ENCODE measurements at places on chromosomes 5 and 9.

DNA sequence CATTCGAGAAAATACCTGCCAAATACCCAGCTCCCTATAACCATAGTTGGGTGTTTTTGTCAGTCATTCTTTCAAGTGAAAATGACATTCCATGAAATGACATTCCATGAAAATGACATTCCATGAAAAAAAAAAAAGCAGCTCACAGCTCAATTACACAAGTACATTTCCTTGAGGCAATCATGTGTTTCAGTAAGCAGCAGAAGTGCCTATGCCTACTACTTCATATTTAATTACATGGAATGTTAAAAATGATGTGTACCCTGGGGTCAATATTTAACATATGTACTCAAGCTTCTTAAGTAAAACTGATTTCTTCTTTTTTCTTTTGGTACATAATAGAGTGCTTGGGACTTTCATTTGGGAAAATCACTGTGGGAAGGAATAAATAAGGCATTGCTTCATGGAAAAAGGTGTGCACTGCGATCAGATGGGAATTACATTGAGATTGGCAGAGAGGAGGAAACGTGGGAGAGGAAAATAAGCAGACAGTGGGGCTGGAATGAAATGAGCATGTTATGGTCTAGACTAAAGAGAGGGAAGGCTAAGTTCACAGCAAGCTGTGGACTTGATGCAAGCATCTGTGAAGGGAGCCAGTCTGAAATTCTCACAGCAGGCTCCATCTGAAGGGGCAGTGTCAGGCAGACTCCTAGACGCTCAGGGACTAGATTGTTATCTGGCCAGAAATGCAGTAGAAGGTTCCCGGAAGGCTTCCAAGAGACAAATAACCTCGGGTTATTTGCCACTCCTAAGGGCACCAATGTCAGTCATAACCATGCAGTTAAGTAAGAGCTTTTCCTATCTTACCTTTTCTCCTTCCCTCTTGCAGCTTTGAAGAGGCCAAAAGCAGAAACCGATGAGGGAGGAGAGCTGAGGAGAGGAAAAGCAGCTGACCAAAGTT is 15.2 kb upstream of the SPATA9 start:
- no peak for DNase-seq

DNA sequence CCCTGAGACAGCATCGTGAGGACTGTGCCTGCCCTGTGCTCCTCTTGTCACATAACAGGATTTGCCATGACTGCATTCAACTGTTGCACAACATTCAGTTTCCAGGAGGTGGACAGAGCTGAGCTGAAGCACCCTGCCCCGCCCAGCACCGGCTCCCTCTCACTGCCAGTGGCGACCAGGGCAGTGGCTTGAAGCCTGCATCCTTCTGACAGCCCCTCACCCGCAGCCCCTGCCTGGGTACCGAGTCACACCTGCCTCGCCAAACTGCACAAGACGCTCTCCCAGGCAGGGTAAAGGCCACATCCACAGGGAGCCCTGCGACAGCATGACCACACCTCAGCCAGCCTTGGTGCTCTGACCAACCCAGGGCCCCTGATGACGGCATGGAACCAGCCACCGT is 59.9 kb upstream of the ZNF354A start:
- DNase-seq, result no peak

GRCh38 chr9:14565352-14566016 is 127.7 kb downstream of the ZDHHC21 start:
- no peak for DNase-seq

DNA sequence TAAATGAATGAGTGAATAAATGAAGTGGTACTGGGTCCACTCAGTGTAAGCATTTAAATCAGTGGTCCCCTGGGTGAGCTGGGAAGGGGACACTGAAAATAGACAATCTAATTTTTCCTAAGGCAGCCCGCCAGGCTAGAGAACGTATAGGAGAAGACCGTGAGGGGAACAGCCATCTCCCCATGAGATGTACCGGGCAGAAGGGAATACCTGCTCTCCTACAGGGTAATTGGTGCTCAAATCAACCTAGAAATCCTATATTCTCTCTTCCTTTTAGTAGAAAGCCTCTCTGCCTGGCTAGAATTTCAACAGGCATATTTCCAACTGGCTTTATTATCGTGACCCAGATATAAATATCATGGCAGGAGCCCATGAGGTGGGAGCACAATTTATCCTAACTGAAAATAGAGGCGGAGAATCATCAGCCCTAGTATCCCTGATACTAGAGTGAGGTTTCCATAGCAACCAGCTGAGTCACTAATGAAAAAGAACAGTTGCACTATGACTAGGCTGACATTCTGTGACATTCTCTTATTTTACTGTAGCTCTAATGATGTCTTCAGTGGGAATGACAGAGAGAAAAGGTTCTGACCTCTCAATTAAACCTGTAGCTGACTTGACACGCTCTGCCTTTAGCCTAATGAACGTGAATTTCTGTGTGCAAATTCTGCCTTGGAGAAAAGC is 96.5 kb upstream of the CAST start:
- peak; percentile 4 for DNase-seq

GRCh38 chr5:74433255-74433895 is 207.2 kb downstream of the ENC1 start:
- DNase-seq, result no peak

- DNase-seq, result no peak
Observed at GRCh38 chr9:127128341-127129072, 6.1 kb upstream of the ANGPTL2 start.

GRCh38 chr5:6202968-6203365 is 175.4 kb downstream of the MED10 start:
- no peak for DNase-seq

GRCh38 chr9:20297646-20298084 is 324.6 kb downstream of the MLLT3 start:
- no peak for DNase-seq

DNA sequence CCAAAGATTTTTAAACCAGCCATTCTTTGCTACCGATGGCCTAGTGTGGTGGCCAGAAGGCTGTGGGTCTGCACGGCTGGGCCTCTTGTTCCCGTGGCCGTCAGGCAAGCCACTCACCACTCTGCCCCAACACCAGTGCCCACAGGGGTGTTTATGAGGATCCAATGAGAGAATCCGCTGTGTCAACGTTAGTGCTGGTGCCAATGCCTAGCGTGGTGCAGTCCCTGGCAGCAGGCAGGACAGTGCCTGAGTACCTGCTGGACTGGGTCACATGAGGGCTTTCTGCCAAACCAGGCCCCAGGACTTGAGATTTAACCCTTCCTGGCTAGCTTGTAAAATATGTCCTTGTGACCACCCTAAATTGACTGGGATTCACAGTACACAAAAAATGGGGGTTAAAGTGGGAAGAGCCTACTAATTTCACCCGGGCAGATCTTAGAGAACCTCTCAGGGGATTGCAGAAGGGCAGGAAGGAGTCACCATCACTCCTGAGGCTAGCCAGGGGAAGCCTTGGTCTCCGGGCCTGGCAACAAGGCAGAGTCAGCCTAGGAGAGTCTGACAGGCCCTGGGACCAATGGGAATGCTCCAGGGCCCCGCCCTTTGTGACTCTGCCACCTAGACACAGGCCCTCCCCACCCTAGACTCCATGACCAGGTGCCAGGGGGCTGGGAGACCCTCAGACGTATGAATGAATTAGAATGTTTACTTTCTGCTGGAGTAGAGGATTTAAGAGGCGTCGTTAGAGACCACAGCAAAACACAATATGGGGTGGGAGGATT is 63.2 kb upstream of the FSTL4 start:
- no peak for DNase-seq

DNA sequence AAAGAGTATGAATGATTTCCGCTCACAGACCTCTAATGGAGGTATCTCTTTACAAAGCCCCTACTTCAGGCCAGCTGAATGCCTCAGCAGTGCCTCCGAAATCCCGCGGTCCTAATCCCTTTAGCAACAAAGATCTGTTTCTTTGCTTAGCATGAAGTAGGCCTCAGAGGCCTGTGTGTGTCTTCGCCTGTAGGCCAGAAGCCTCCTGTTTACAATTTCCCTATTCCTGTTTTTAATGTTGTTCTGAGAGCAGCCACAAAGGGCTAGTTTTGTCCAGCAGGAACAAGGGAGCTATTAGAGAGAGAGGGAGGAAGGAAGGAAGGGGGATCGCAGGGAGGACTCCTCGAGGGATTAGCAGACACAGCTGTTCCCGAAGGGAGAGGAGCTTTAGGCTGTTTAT is 166.4 kb upstream of the SPRY4 start:
- peak; percentile 42 for DNase-seq

- DNase-seq, result no peak
Observed at GRCh38 chr9:37639841-37640240, 10.9 kb upstream of the FRMPD1 start.

- no peak for DNase-seq
Observed at GRCh38 chr5:31880449-31880848, 241.5 kb downstream of the PDZD2 start.

- DNase-seq, result no peak
Observed at GRCh38 chr5:178213003-178213461, 8.7 kb downstream of the HNRNPAB start.

DNA sequence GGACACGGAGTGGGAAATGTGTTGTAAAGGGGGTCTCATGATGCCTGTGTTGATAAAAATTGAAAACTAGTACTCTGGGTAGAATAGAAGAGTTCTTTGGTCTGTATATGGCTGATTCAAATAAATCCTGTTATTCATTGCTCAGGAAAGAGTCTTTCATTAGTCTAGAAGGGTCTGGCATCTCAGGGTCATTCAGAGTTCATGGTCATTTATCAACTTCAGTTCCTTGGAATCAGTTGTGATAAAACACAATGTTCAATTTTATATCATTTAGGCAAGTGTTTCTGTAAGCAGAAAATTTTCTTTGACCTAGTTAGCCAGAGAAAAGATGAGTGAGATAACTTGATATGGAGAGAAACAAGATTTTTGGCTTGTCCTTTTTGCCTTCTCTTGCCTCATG is 36.3 kb downstream of the SPATA31D1 start:
- no peak for DNase-seq

DNA sequence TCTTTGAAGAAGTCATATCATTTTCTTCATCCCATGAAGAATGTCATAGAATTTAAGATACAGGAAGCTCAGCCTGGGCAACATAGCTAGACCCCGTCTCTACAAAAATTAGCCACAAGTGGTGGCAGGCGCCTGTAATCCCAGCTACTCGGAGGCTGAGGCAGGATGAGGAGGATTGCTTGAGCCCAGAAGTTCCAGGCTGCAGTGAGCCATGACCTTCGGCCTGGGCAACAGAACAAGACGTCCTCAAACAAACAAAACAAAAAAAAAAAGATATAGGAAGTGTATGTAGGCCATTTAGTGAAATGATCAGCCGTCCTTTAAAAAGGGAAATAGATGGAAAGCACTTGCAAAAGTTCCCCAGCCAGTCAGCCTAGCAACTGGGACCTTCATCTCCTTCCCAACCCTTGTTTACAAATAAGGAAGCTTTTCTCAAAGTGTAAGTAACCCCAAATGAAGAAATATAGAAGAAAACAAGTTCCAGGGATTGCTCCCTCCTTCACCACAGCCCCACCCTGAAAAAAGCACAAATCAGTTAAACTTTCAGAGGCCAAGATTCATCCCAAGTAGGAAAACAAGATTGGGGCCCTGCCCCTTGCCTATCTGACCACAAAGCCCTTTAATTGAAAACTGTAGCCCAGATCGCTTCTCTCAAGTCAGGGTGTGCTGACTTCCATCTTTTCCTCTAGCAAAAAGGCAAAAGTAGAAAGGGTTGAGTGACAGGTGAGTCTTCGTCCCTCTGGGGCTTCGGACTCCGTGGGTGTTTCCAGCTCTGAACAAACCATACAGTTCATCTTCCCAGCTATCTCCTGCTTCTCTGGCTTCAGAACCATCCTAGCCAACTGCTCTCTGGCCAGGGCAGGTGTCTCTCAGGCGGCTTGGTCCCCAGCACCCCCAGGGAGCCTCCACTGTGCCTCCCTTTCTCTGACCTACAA is 1.2 kb downstream of the SLC31A2 start:
- DNase-seq, result no peak

DNA sequence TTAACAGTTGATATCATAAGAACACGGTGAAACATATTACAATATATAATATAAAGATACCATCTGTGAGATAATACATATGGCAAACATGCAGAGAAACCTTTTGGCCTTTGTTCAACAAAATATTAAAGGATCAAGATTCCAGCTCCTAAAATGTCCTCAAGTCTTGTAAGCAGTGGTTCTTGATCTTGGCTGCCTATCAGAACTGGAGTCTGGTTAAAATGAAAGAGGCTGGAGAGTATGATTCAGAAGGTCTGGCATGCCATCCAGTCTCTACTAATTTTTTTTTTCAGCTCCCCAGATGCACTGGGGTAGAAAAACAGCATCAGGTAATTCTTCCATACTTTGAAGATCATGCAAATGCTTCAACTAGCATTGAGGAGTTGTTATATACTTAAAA is 83.2 kb downstream of the TNC start:
- DNase-seq, result no peak

GRCh38 chr5:39100301-39100850 is 26.2 kb upstream of the RICTOR start:
- no peak for DNase-seq

DNA sequence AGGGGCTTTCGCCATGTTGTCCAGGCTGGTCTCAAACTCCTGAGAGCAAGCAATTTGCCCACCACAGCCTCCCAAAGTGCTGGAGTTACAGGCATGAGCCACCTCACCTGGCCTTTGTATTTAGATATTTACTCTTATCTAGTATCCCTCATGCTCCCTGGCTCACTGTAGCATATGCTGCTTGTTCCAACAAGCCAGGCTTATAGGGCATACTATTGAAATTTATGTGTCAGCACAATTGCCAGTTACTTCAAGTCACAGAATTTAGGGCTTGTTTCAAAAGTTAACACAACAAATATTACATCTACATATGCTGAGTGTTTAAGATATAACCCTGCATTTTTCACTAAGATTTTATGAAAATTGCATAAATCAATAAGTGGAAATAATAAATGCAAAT is 469.2 kb upstream of the ZNF608 start:
- no peak for DNase-seq

- no peak for DNase-seq
Observed at GRCh38 chr5:177045631-177046030, 23.1 kb downstream of the ZNF346 start.

DNA sequence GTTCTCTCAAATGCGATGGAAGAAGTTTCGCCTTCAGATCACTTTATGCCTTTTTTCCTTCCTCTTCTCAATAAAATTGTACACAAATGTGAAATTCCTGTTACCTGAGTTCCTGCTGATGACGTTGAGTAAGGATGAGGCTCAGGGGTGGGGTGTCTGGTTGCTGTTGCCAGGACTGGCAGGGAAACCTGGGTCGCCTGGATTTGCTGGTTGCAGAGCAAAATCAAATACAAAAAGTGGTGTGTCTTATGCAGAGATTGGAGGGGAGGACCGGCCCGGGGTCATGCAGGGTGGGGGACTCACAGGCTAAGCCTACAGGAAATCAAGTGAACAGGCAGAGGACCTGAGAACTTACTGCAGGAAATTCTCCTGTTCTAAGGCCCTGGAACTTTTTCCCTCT is 39.2 kb downstream of the ANXA2R start:
- DNase-seq, result no peak
